ENCODE measurements at places on chromosomes 4 and X.
A peak's percentile ranks its signal among the peaks of the same experiment; 100 is the strongest.

- no peak for DNase-seq
Measured at GRCh38 chr4:60155088-60155487, 1045.0 kb upstream of the ADGRL3 start.

DNA sequence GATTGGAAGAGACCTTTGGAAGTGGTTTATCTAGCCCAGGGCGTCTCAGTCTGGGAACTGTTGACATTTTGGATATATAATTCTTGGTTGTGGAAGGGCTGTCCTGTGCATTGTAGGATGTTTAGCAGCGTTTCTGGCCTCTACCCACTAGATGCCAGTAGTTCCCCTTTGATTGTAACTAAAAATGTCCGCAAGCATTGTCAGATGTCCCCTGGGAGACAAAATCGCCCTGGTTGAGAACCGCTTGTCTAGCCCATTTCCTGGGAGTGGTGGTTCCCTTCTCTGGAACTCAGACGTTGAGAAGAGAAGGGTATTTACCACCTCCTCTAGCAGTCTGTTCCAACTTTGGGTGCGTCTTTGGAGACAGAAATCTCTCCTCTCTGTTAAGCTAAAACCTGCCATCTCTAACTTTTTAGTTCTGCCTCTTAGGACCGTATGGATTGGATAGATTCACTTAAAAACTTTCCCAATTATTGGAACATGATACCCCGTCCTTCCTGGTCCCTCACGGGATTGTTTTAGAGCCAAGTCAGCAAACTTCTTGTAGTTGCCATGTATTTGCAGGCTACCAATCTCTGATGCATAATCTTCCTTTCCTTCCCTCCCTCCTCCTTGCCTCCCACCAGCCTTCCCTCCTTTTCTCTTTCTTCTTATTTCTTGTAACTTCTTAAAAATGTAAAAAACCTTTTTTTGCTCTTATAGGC, 13.9 kb downstream of the TMEM165 start:
- peak; percentile 27 for DNase-seq

GRCh38 chr4:152946446-152946845, 10.3 kb downstream of the FHDC1 start:
- DNase-seq: no peak

DNA sequence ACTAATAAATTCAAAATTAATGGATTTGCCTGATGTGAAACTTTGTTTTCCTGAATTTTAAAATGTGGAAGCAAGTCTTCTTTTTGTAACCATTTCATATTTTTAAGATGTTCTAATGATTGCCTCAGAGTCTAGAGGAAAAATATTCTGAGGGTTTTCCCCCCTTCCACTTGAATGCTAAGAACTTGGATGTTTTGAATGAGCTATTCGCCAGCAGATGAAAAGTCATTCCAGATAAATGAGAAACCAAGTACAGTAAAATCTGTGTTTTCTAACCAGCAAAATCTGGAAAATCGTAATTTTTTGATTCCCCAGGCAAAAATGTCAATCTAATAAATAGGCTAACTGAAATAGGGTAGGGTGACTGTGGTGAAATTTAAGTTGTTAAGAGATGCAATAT, 45.6 kb downstream of the SLIT2 start:
- DNase-seq: no peak

- DNase-seq: no peak
Measured at GRCh38 chrX:38336538-38337240, 9.4 kb upstream of the RPGR start.

GRCh38 chrX:136689436-136689835, 41.5 kb downstream of the CD40LG start:
- DNase-seq: no peak

- DNase-seq: peak; percentile 63
Measured at GRCh38 chrX:51420610-51421009, 75.8 kb downstream of the NUDT11 start.

DNA sequence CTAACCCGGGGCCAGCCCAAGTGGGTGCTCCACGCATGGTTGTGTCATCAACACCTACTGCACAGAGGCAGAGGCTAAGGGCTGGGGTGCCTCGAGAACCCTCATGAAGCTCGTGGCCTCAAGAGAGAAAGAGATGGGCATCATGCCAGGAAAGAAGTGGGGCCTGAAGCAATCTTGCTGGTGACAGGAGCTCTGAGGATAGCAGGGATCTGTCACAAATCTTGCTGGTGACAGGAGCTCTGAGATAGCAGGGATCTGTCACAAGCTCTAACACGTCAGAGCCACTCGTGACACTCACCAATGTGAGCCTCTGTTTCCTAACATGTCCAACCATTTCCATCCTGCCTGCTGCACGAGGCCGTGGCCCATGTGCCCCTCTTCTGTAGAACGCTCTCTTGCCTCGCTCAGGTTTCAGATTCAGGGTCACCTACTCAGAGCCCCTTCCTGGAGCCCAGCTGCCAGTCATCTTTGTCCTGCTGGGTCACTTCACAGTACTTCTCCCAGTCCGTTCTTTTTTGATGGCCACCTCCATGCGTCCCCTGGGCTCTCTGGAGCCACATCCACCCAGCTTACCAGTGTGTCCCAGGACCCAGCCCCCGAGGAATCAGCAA, 21.1 kb downstream of the PNMA6E start:
- no peak for DNase-seq

DNA sequence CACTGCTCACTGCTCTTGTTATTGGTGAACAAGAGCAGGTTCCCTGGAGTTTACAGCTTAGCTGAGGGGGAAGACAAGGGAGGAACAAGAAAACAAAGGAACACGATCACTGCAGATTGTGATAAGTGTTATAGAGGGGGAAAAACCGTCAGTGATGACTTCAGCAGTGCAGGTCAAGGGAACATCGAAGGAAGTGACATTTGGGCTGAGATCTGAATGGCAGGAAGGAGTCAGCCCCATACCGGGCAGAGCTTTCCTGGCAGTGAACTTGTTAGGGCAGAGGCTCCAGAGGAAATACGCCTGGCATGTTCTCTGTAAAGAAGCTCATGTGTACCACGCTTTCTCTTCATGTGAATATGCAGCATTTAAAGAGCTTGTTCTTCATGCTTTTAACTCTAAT, 78.1 kb downstream of the LDB2 start:
- no peak for DNase-seq

DNA sequence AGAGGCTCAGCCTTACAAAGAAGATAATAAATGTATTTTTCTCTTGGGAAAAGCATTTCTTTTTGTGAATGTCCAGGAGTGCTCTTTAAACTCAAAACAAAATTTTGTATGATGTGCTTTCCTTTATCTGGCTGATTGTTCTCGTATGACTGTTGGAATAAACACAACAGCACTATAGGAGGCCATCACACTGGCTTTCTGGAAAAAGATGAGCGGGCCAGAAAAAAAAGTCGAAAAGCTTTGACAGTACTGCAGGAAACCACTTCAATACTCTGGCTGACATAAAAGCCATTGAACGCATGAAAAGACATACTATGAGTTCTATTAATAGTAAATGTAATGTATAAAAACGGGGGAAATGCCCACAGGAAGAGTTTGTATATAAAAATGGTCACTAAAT, 64.7 kb upstream of the CTSO start:
- DNase-seq: no peak

DNA sequence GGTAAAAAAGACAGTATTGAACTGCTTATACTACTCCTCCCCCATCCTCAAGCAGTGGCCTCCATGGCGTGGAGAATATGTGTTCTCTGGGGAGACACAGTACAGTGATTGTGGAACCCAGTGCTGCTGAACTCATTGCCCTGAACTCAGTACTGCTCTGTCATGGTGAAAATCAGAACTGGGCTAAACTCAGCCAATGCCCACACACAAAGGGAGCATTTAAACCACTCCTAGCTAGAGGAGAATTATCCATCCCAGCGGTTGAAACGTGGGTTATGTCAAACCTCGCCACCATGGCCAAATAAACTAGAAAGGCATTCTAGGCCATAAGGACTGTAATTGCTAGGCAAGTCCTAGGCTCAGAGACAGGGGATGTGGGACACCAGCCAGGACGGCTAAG, 131.8 kb downstream of the SPOCK3 start:
- DNase-seq: no peak

DNA sequence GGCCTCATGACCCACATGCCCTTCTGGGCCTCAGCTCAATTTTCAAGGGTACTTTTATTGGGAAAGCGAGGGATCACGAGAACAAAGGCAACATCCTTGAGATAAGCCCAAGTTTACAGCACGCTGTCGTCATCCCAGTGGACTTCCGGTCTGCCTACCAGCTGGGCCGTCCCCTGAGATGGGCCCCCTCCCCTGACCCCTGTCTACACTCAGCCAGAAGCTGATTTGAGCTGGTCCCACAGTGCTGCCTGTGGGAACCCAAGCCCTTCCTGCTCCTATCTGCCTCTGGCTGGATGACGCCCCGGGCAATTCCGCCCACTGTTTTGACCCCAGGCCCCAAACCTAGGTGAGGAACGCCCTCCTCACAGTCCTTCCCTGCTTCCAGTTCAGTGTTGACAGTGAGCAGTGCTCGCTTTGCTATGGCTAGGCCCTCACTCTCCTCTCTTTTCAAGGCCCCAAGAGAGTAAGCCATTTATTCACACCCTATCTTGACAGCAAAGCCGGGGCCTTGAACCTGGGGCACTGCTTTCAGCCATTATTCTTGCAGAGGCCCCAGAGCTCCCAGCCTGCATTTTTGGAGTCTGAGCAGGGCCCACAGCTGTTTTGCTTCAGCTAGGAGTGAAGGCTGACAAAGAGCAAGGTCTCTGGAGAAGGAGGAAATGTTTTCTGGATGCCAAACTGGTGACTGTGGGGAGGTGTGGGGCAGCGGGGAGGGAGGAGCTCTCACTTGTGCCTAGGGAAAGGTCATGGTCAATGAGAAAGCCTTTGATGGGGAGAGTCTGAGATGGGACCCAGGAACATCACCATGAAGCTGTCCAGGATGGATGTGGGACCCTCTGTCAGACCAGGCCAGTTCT, 164.6 kb upstream of the BCOR start:
- no peak for DNase-seq

GRCh38 chrX:30930679-30931078, 41.6 kb upstream of the TAB3 start:
- DNase-seq: no peak

DNA sequence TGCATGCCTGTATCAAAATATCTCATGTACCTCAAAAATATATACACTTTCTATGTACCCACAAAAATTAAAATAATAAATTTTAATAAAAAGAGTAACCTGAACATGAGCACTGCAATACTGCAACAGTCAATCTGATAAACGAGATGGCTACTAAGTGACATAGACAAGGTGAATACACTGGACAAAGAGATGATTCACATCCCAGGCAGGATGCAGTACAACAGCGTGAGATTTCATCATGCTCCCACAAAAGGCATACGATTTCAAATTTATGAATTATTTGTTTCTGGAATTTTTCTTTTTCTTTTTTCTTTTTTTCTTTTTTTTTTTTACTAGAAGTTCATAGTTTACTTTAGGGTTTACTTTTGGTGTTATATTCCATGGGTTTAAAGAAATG, 12.2 kb upstream of the FGF16 start:
- peak; percentile 31 for DNase-seq

DNA sequence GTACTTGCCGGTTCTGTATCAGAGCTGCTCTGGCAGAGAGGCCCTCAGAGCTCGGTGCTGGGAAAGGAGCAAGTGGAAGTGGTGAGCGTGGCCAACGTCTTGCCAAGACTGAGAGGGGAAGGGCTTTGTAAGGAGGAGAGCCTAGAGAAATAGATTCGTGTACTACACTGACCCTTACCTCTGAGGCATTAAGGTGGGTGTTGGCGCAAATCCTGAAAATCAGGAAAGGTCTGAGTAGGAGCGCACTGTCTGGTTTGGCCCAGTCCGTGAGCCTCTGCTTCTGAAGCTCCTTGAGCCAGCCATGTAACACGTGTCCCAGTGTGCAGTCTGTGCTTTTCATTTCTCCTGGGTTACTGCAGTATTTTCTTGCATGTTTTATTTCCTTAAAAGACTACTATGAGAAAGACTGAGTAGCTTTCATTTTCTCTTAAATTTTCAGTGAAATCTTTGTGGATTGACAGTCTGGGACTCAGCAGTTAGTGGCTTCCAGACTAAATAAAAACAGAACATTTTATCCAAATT, 140.5 kb downstream of the SOWAHB start:
- no peak for DNase-seq

- no peak for DNase-seq
Measured at GRCh38 chrX:153408871-153409351, 2.4 kb upstream of the ZFP92 start.

- DNase-seq: no peak
Measured at GRCh38 chr4:108772402-108772801, 9.5 kb upstream of the ETNPPL start.

GRCh38 chrX:41145920-41146608, 60.8 kb downstream of the USP9X start:
- peak; percentile 57 for DNase-seq

- DNase-seq: no peak
Measured at GRCh38 chr4:176425035-176425434, 105.3 kb downstream of the SPCS3 start.

DNA sequence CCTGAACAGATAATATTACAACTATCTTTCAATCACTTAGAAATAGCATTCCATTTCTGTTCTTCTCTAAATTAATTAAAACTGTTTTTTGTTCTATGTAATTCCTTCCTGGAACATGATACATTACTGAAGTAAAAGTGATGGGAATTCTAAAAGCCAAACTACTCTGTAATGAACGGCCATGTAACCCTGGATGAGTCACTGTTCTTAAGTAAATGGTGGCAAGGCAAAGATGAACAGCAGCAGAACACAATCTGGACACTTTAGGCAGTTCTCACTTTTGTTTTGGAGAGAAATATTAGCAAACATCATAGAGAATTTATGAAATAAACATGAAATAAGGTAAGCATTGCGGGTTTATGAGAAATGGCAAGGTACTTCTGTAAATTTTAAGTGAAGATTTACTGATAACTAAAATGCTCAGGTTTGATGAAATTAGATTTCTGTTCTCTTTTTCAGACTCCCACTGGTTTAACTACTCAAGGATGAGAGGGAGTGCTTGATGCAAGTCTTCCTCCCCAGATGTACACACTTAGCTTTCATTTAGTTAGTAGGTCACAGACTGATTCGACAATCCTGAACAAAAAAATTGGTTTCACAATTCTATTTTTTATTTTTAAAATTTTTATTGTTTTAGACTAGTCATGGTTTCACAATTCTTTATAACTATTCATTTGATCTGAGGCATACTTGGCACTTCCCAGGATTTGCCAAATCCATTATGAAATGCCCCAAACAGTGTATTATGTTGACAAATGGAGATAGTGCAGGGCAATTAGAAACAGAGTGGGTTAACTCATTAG, 964 bp upstream of the GPR82 start:
- DNase-seq: no peak

DNA sequence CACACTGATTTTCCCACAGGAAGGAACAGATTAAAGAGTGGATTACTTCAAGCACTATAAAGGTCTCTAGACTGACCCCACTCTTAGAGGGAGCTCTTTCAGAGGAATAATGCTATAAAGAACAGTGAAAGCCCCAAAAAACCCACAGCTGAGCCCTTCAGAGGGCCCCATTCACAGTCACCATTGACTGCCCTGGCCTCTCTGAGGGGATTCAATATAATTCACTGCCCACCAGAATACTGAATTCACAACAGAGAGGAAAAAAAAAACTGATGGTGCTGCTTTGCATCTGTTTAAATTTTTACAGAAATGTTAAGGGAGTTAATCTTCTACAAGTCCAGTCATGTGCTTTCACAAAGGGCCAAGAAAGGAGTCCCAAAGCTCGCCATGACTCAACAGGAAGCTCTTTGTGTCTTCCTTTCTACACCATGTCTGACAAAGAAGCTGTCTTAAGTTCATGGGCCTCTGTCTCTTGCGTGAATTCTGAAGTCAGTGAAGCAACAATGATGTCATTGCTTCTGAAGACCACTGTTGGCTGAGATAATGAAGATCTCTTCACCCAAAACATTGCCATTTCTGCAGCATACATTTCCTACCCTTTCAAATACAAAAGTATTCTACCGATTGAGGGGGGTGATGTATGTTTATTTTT, 174.9 kb downstream of the ADAMTS3 start:
- DNase-seq: no peak
